WTC11 (cell line): ENCODE measurements at places on chromosomes 12 and 14. TPM values are rescaled to one million over a fixed set of nuclear protein-coding genes. Genes with fewer than 3 reads are reported as not detected.

The PRH2 gene
- total RNA-seq, result 0.52 TPM in 1 of 3 replicates, not detected in the others

DNA sequence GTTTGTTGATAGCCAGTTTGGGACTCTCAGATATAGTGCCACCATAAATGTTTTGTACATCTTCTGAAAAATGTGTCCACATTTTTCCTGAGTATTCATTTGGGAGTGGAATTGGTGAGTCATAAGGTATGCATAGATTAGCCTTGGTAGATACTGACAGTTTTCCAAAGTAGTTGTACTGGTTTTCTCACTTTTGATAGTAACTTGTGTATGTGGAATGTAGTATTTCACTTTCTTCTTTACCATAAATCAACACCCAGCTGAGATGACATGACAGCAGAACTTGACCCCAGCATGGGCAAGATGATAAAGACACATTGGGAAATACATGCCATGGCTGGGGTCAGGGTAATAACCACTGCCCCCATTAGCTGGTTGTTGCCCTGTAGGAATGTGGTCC is 5.4 kb downstream of the FBXW8 start:
- H3K4me3 ChIP-seq, result no peak overlapping the region
- no peak overlapping the region for H3K27ac ChIP-seq
- DNase-seq, result no peak
- H3K36me3 ChIP-seq, result no peaks in the 10 kb centered on the region; the same call in 1 of the 2 replicates
- H3K27me3 ChIP-seq, result no peaks in the 10 kb centered on the region
- peaks cover 22% of the 10 kb centered on the region for H3K4me1 ChIP-seq

GRCh38 chr14:65075628-65076325 is 26.5 kb downstream of the MAX start:
- no peaks in the 10 kb centered on the region for H3K4me1 ChIP-seq
- no peak overlapping the region for H3K27ac ChIP-seq
- no peak for DNase-seq
- H3K36me3 ChIP-seq, result peaks cover 24% of the 10 kb centered on the region

- peaks cover 29% of the 10 kb centered on the region for H3K4me1 ChIP-seq
- no peaks in the 10 kb centered on the region; the same call in 1 of the 2 replicates for H3K36me3 ChIP-seq
- H3K27me3 ChIP-seq, result no peaks in the 10 kb centered on the region
- DNase-seq, result no peak
- H3K4me3 ChIP-seq, result no peak overlapping the region
- peak overlapping the region; percentile 87; the same call in 1 of the 2 replicates for H3K27ac ChIP-seq
These were observed 22.1 kb downstream of the DMAC2L start for GRCh38 chr14:50334211-50334610.

- no peak overlapping the region for H3K27ac ChIP-seq
- H3K4me1 ChIP-seq, result no peaks in the 10 kb centered on the region
- DNase-seq, result no peak
- no peak overlapping the region for H3K4me3 ChIP-seq
These were observed 1244.9 kb upstream of the SEL1L start for GRCh38 chr14:82778601-82779000.
